ENCODE measurements at places on chromosomes 3 and 15.

DNA sequence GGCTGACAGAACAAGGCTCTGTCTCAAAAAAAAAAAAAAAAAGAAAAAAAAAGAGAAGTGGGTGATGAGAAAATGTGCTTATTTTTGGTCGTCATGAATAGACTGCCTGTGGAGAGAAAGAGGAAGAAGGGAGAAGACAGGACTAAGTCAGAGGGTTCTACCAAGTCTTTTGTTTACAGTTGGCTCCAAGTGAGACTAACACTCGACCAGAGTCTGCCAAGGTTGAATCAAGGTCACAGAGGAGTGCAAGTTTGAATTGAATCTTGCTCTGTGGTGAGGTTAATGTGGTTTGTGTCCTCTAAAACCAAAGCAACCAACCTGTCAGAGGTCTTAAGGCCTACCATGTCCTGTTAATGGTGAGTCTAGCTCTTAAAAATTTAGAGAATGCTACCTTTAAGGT is 334.1 kb upstream of the GRM7 start:
- DNase-seq, result no peak

DNA sequence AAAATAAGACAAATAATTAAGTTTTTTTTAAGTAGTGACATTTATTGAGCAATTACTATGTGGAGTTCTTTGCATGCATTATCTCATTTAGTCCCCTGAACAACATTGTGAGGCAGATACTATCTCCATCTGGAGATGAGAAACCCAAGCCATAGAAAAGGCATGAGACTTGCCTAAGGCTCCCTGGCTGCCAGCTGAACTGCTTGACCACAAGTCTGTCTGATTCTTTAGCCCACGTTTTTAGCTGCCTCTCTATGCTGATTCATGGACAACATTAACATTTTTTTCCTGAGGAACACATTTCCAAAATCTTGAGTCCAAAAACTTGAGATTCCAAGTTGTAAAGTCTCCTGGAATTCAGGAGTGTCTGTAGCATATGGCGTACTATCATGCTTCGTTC is 263.6 kb upstream of the GOLGA6L4 start:
- DNase-seq, result no peak

DNA sequence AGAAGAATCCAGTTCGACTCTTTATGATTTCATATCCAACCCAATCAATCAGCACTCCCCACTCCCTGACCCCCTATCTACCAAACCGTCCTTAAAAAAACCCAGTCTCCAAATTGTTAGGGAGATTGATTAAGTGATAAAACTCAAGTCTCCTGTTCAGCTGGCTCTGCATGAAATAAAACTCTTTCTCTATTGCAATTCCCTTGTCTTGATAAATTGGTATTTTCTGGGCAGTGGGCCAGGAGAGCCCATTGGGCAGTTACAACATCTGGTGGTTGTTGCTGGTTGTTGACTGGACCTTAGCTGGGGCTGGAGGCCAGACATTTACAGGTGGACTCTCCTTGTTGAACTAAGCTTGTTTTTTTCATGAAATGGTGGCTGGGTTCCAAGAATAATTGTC is 642.3 kb downstream of the ROBO2 start:
- DNase-seq, result no peak

DNA sequence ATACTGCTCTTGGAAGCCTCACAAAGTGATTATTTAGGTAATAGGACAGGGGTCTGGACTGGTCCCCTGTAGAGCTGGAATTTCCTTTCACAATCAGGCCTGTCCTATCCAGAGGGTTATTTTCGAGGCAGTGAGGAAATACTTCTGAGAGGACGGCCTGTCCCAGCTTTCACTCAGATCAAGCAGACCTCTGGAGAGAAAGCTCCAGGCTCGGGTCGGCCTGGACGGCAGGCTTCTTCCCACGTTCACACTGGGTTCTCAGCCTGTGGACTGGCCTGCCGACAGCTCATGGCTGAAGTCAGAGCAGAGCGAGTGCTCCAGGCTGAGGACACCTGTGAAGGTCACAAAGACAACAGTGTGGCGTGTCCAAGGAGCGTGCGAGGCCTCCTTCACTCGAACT is 405.3 kb downstream of the VPS13C start:
- no peak for DNase-seq

GRCh38 chr3:140011086-140011485 is 76.1 kb downstream of the CLSTN2 start:
- DNase-seq, result no peak

DNA sequence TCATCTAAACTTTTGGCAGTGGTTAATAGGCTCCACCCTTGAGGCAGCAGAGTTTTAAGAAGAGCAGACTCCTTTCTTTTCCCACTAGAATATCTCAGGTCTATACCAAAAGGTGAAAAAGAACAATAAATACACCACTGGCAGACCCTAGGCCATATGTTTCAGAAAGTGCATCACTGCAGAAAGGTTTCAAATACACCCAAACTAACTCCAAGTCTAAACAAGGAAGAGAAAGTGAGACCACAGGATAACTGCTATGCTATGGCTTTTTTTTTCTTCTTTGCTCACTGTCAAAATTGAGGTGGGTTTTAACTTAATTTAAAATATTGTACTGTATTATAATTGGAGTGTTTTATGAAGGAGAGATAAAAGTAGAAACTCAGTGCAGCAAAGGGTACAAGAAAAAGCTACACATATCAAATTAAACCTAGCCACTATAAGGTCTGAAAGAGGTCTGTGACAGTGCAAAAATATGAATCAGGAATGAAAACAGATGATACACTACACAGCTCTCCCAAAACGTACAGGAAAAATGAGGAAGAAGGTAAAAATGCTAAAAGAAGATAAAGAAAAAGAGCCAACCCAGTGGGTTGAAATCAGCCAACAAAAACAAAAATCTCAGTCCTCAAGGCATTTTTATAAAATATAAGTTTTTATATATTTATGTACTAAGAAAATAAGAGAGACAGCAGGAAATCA is 8.4 kb downstream of the SNX4 start:
- no peak for DNase-seq

DNA sequence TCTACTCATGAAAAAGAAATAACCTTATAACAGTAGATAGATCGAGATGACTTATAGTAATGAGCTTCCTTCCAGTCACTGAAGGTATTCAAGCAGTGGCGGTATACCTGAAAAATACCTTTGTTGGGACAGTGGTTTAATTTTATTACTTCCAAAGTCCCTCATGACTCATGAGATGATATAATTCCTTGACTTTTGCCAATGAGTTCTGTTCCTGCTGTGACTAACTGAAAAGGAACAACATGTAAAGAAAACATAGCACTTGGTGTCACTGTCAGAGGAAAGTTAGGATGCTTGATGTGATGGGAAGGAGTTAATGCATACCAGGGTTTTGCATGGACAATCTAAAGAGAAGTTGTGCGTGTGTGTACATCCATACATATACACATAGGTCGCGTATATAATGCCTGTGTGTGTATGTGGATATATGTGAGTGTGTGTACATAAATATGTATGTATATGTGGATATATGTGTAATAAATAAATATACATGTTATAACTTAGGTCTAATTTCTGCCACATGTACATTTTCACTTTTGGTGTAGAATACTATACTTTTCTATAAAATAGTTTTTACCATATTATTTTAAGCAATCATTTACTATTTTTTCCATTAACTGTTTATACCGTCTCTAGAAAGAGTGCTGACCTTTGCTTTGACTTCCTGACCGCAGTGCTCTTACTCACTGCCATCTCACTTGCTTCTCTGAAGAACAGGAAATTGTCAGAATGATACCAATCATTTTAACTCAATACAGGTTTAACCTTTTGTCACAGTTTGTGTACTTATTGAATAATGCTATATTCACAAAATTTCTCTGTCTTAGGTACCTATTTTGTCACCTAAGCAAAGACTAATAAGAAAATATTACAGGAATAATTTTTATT is 12.6 kb upstream of the PAK2 start:
- no peak for DNase-seq

DNA sequence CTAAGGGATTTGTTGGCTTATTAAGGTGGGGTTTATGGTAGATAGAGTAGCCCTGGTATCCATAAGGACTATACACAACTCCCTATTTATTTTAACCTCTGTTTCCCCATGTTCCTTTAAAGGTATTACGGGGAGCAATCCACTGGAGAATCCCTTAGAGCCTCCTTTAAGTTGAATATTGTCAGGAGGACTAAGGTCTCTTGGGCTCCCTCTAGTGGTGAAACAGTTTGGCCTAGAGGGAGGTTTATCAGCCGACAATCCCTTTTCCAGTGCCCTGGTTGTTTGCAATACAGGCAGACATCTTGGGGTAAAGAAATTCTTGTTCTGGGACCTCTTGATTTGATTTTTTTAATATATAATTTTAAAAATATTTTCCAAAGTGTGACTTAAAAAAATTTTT is 12.9 kb downstream of the OPA1 start:
- DNase-seq, result peak; percentile 75

DNA sequence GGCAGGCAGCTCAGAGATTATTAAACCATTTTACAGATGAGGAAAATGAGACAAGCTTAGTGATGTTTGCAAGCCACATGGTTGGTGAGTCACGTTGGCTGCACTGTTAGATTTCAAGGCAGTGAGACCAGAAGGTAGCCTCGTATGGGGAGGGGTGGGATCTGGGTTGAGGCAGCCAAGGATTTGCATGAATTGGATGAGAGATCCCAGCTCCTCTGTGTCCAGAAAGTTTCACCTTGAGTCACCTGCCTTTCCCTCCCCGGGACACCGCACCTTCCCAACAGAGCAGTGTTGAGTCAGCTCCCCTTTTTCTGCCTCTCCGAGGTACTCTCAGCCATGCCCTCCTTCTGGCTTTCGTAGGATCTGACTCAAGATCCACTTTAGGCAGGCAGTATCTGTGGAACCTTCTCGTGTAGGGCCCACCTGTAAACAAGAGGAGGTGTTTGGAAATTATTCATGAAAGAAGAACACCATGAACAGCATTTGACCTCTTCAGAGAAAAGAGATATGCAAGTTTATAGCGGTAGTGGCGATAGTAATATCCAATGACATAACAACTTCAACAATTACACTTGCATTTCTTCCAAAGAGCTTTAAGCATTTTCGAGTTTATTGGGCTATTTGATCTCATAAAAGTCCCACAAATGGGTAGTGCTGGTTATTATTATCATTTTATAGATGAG is 46.8 kb upstream of the VPS8 start:
- no peak for DNase-seq
